Activated T-cell treated with anti-CD3 and anti-CD28 coated beads for 24 hours (primary cell): ENCODE measurements at places on chromosomes 1 and 21.
A peak's percentile ranks its signal among the peaks of the same experiment; 100 is the strongest.

DNA sequence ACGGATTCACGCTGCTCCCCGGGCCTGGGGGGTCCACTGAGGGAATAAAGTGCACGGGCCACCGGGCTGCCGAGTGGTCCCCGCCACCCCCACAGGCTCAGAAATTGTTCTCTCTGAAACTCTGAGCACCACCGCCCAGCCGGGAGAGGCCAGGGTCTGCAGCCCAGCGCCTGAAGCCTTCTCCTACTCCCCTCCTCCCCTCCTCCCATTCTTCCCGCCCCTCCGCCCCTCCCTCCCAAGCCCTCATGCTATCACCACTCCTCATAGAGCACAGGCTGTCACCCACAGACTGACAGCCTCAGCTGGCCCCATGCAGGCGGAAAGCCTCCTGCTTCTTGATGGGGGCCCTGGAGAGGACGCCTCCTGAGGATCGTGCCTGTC lies 707 bp upstream of the GPR153 start:
- no peak for DNase-seq

GRCh38 chr1:41919764-41920397 lies 1.2 kb upstream of the HIVEP3 start:
- peak; percentile 74 for DNase-seq

- DNase-seq: no peak
These were observed 12.3 kb downstream of the SLC44A3 start for GRCh38 chr1:94832446-94832845.

DNA sequence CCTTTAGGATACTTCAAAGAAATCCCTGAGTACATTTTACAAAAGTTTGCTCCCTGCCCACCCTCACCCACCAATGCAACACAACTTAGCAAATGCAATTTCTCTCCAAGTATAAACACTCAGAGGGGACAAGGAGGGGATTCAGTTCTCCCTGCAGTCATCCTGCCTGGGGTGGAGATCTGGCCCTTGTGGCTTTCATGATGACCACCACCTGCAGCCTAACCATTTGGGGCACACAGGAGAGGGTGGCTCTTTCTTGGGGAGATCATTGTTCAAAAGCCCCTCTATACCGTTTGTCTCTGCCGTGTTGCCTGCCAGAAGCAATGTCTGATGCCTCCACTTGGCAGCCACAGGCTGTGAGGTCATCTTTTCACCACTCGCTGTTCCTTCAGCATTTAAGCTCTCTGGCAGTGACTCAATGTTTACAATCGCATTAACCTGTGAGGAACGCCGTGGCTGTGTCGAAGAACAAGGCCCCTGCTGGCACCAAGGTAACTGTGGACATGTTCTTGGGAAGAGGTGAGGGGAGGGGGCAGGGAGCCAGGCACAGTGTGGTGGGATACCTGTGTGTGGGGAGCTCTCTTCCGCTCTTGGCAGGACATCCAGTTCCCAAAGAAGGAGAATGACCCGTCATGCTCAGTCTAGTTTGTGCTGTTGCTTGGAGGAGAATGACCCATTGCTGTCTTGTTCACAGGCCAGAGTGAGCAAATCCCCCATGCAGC lies 103.9 kb upstream of the DUSP10 start:
- no peak for DNase-seq

- DNase-seq: no peak
These were observed 38.3 kb downstream of the SNAP47 start for GRCh38 chr1:227773558-227773957.

DNA sequence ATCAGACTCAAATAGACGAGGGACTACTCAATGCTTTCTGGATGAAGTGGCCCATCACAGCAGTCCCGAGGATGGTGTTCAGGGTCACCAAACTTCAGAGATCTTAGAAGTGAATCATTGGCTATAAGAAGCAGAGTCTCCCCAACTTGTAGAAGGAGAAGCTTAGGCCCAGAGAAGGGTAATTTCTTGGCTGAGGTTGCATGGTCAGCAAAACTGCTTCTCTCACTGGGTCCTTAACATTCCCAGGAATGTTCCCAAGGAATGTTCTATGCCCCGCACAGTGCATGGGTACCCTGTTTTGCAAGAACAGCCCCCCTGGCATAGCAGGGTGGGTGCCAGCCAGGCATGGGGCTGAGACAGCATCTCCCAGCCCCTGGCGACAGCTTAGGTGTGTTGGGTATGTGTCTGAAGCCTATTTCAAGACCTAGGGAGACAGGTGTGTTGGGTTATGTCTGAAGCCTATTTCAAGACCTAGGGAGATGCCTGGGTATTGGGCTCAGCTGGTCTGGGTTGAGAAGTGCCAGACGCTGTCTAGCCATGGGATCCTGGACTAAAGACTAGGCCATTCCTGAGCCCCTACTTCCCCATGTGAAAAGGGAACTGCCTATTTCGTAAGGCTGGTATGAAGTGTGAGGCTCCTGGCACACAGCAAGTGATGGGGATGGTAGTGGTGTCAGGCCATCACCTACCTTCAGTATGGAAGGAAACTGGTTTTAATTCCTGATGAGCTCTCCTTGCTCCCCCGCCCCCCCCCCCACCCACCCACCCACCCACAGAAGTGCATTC lies 26.1 kb downstream of the PADI6 start:
- no peak for DNase-seq

- no peak for DNase-seq
These were observed 119.9 kb downstream of the KCNJ15 start for GRCh38 chr21:38376693-38377092.

DNA sequence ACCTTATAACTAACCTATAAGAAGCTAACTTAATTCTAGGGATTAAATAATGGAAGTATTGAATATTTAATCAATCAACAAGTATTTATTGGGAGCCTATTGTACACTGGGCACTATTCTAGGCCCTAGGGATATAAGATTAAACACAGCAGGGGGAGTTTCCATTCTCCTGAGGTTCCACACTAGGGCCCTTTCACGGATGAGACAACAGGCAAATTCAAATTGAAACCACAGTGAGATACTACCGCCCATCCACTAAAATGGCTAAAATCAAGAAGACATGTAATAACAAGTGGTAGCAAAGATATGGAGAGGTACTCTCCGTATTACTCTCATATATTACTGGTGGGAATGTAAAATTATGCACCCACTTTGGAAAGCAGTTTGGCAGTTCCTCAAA lies 674.4 kb downstream of the KIF26B start:
- no peak for DNase-seq

GRCh38 chr1:47708658-47709018 lies 270.8 kb downstream of the FOXD2 start:
- DNase-seq: no peak
